ENCODE measurements at places on chromosomes 13 and 19.

DNA sequence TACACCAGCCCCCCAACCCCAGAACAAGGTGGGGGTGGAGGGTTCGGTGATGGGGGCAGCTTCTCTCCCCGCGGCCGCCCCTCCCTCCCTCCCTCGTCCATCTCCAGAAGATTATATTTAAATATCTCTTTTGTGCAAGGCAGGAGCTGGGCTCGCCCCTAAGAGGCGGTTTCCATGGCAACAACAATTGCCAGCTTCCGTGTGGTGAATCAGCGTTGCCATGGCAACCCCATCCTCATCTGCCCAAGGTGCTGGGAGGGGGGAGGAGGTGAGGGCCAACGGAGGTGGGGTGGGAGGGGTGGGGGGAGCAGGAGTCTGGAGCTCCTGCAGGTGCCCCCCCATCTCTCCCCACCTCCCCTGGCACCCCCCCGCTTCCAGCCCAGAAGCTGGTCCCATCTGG is 46.4 kb downstream of the CELF5 start:
- DNase-seq = peak; percentile 42

GRCh38 chr13:22107549-22107948 is 436.7 kb downstream of the FGF9 start:
- DNase-seq = no peak

DNA sequence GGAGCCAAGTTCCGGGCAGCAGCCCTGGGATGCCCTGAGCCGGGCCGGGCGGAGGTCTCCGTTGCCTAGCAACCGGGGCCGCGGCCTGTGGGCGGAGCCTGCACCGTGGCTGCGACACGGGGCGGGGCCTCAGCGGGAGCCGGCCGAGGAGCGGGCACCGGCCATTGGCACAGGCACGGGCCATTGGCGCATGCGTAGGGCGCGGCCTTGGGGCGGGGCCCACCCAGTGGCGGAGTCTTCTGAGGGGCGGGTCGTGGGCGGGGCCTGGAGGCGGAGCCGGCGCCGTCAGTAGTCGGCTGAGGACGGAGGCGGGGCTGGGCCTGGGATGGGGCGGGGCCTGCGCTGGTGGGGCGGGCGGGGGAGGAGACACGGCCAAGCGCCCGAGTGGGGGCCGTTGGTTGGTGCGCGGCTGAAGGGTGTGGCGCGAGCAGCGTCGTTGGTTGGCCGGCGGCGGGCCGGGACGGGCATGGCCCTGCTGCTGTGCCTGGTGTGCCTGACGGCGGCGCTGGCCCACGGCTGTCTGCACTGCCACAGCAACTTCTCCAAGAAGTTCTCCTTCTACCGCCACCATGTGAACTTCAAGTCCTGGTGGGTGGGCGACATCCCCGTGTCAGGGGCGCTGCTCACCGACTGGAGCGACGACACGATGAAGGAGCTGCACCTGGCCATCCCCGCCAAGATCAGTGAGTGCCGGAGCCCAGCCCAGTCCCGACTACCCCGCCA is at the start of gene IZUMO4:
TSS of gene IZUMO4 (plus strand) at position 436 of the 723 bp plus-strand sequence. CDS start at position 467, 31 bp downstream.
- peak; percentile 98 for DNase-seq

- no peak for DNase-seq
These were observed 335.5 kb downstream of the FOXO1 start for GRCh38 chr13:40330950-40331349.

Data from fibroblast of lung (primary cell).